Kidney capillary endothelial cell (primary cell): ENCODE measurements at places on chromosomes 1 and 21.

GRCh38 chr1:212234431-212235395 is 50.5 kb upstream of the PPP2R5A start:
- peak; percentile 82 for DNase-seq

- DNase-seq: no peak
Measured at GRCh38 chr1:209375671-209376365, 207.7 kb upstream of the CAMK1G start.

- DNase-seq: no peak
Measured at GRCh38 chr1:205950280-205950679, 7.0 kb upstream of the SLC26A9 start.

- peak; percentile 71 for DNase-seq
Measured at GRCh38 chr1:101239095-101240040, 2.5 kb downstream of the S1PR1 start.

DNA sequence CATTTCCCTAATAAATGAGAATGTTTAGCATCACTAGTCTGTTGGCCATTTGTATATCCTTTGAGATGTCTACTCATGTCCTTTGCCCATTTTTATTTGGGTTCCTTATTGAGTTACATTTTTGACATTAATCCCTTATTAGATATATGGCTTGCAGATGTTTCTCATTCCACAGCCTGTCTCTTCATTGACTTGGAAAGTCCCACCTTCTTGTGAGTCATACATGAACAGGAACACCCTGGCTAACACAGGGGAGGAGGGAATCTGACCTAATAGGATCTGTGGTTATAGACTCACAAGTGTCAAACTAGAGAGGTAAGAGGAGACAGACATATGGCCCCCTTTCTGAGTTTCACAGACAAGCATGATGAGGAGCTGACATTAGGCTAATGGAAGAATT is 11.5 kb downstream of the ZP4 start:
- DNase-seq: no peak

DNA sequence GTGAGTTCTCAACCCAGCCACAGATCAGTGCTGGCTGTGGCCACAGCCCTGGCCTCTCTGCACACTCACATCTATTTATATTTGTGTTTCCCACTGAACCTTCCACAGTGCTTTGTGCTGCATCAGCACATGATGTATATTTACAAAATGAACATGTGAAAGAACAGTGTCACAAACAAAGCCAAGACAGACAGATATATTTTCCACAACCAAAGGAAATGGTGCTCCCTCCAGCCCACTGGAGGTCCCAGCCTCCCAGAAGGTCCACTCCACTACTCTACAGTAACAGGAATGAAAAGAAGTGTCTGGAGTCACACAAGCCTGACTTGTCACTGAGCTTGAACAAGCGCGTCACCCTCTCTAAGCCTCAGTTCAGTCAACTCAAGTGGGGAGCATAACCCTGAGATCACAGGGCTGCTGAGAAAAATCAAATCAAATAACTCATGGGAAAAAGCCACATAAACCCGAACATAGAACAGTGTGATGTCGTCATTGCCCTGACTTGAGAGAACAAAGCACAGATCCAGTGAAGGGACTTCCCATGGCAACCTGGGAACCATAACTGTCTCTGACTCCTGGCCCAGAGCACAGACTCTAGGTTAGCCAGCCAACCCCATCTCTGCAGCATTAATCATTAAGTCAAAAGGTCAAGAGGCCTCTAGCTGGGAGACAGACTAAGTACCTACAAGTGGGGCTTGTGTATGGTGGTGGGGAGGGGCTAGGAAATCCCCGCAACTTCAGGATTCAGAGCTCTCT is 121.2 kb downstream of the TRABD2B start:
- no peak for DNase-seq

DNA sequence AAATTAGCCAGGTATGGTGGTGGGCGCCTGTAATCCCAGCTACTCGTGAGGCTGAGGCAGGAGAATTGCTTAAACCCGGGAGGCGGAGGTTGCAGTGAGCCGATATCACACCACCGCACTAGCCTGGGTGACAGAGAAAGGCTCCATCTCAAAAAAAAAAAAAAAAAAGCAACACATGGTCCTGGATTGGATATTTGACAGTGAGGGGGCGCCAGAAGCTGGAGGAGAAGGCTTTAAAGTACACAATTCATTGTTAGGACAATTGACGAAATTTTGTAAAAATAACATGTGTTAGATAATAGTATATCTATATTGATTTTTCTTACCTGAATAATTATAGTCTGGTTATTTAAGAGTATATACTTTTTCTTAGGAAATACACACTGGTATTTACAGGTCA is 50.2 kb upstream of the USP25 start:
- DNase-seq: no peak

DNA sequence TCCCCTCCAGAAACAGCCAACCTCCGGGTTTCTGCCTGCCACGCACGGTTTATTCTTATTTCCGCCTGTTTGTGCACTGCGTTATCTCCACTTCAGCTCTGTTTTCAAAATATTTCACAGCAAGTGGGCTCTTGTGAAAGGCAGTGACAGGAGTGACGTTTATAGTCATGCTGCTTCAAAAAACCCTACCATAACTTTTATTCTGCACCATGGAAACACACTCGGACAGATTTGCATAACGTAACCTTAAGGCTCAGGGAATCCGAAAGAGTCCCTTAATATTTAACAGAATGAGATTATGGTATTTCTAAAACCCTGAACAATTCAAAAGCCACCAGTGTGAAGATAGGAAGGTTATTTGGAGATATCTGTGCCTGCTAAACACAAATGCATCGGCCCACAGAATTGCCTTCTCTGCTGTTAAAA is 782 bp upstream of the SDE2 start:
- peak; percentile 34 for DNase-seq

GRCh38 chr1:72324451-72324850 is 42.1 kb upstream of the NEGR1 start:
- DNase-seq: no peak

DNA sequence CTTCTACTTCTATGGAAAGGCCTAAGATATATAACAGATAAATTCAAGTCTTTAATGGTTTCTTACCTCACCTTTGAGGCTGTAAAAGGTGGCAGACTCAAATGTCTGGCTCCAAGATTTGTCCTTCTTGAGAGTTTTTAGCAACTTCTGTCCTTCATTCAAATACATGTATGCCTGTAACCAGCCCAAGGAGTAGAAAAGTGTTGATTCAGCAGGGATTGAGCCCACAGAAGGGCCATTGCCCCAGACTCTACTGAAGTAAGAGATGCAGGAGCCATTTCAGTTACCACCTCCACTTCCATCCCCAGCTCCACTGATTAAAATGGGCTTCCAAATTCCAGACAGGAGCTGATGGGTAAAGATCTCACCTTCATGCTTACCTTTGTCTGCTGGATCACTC is 80.0 kb downstream of the ADCY10 start:
- no peak for DNase-seq
